ENCODE measurements at places on chromosomes 12 and 14. TPM values are rescaled to one million over a fixed set of nuclear protein-coding genes. Genes with fewer than 3 reads are reported as not detected.

Gene PLEK2
- 0.64 TPM for total RNA-seq

Gene HNRNPC
- total RNA-seq = 539 TPM

Gene RAB3IP
- total RNA-seq = 41.5 TPM

Gene SERPINA3
- total RNA-seq = 0.73 TPM

Gene POTEM
- total RNA-seq = not detected

Gene NPFF
- total RNA-seq = not detected

Gene GPX2
- total RNA-seq = not detected

Gene A2ML1
- 0.36 TPM for total RNA-seq

Gene GUCY2C
- 0.09 TPM for total RNA-seq

Gene SYCP3
- 1.3 TPM for total RNA-seq

Gene MIP
- not detected for total RNA-seq

Gene USP44
- total RNA-seq = 4.4 TPM

Gene TAS2R50
- total RNA-seq = 17.1 TPM

Gene PZP
- not detected for total RNA-seq

Gene COL2A1
- 11.7 TPM for total RNA-seq

Gene NOVA1
- 132 TPM for total RNA-seq

Gene GPR135
- total RNA-seq = 11.7 TPM

Gene FRS2
- total RNA-seq = 78.7 TPM

Gene STAT2
- 79.8 TPM for total RNA-seq

Gene FAR2
- total RNA-seq = 41.4 TPM

Gene C1QL4
- total RNA-seq = 2.7 TPM

Gene ZNF891
- 17.6 TPM for total RNA-seq

Gene PXMP2
- 14.4 TPM for total RNA-seq

Gene C1R
- 4.6 TPM for total RNA-seq

Gene TAS2R30
- total RNA-seq = 29.1 TPM

Gene CPM
- 2.4 TPM for total RNA-seq

Gene CMTM5
- total RNA-seq = 1.9 TPM

Gene CD163L1
- total RNA-seq = 5.4 TPM
